ENCODE measurements at places on chromosomes 16 and 17. TPM values are rescaled to one million over a fixed set of nuclear protein-coding genes. Genes with fewer than 3 reads are reported as not detected.

DNA sequence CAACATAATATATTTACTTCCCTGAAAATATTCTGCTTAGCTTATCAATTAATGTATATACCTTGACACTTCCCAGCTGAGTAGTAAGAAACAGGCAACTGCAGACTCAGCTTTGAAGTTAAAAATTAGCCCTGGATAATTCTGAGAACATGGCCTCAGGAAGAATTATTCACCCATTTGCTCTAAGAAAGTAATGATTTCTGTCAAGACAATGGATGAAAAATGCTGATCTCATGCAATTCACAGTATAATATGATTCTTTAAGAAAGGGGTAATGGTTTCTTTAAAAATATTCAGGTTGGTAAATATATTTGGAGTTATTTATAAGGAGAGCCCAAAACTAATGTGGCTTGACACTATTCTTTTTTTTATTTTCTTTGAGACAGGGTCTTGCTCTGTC is 88.8 kb downstream of the CACNG1 start:
- DNase-seq, result no peak

DNA sequence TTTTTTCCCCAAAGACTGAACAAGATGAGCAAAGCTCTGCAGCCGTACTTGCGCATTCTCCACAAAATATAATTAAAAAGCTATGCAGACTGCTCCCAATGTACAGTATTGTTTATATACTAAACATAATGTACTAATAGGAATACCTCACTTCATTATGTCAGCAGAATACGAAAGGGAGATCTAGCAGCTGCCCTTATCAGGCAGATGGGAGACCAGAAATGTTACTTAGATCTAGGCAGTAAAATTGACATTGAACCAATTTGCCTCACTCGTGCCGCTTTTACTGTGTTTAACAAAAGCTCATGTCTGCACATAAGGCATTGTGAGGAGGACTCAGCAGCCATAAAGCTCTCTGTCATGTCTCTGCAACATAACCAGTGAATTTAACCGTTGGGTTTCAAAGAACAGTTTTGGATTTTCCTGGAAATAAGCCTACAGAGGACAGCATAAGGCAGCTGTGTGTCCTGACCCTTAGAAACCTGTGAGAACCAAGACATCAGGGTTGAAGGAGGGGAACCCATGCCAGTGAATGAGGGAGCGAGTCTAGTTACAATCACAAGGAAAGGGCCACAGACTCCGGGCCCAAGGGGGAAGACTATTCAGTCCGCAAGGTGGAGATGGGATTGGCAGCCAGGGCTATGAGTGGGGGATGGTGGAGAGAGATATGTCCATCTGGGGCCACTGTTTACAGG is 71.4 kb downstream of the GNAO1 start:
- DNase-seq, result no peak

GRCh38 chr17:58605986-58606385 is 85.9 kb downstream of the TEX14 start:
- no peak for DNase-seq

DNA sequence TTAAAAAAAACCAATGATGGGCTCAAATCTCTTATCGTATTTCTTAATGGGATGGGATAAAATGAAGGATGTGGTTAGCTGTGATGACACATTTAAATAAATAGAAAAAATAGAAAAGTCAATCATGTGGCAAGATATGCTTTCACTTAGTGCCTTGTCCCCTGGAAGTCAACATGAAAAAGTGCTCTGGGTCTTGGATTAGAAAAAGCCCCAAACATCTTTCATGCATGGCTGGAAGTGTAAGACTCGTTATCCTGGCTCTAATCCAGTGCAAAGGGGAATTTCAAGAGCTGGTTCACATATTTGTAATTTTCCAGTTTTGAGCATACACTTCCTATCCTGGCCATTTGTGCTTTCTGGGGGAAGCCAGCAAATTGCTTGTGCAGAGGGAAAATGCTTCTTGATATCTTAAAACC is 160.9 kb downstream of the MAP2K6 start:
- DNase-seq, result no peak

DNA sequence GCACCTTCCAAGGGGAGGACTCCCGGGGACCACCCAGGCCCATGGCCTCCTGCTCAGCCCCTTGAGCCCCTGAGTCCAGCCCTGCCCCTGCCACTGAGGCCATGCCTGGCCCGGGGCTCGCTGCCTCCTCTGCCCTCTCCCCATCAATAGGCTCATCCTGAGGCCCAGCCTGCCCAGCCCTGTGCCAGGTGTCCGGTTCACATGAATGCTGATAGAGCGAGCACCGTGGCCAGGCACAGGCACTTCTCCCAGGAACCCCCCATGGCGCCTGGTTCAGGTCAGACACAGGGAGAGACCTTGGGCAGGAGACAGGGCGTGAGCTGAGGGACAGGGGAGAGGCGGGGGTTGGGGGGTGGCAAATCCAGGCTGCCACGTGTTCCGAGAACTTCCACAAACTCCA is 2.8 kb upstream of the PVALEF start:
- no peak for DNase-seq

- no peak for DNase-seq
These were observed at the start of gene DNAI2 for GRCh38 chr17:74274060-74274708. DNAI2 (plus strand) TSS chr17:74274234; CDS start chr17:74281818, 7,584 bp downstream.

- DNase-seq, result no peak
These were observed 1.8 kb upstream of the HOXB8 start for GRCh38 chr17:48616717-48617470.

GRCh38 chr17:76388966-76389888 is 4.8 kb downstream of the SPHK1 start:
- no peak for DNase-seq

- DNase-seq, result no peak
These were observed 22.4 kb downstream of the GDE1 start for GRCh38 chr16:19499481-19499880.

Gene ITGAX
- 5.9 TPM for total RNA-seq

Gene OTOP2
- 18.4 TPM for total RNA-seq

Gene PRDM7
- total RNA-seq, result not detected

Gene STH
- total RNA-seq, result not detected

Gene ZMYND15
- total RNA-seq, result 1.2 TPM

Gene HAS3
- total RNA-seq, result 5.1 TPM

Measured in colonic mucosa (tissue), 4 donors.